NCI-H1105 treated with DMSO at 0.1 percent for 48 hours (cell line): ENCODE measurements at places on chromosomes 3 and 15.

GRCh38 chr3:33467786-33468185 lies 27.6 kb upstream of the UBP1 start:
- DNase-seq: no peak

- no peak for DNase-seq
Measured at GRCh38 chr3:123803521-123803920, 80.6 kb downstream of the MYLK start.

DNA sequence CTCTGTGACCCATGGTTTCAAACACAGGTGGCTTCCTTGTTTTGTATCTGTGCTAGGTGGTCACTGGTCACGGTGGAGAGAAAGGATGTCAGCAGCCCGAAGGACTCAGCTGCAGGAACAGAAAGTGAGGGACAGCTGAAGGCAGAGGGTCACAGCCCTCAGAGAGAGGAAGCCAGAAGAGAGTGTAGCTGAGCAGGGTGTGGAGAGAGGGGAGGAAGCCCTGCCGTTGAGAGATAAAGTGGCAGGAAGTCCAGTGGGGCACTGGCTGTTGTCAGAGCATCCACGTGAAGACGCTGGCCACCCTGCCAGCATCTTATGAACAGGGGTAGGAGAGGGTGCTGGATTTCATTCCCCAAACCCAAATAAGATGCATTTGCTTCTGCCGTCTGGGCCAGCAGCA lies 36.9 kb downstream of the LIMD1 start:
- no peak for DNase-seq

GRCh38 chr15:51199541-51199940 lies 104.8 kb upstream of the TNFAIP8L3 start:
- DNase-seq: no peak

DNA sequence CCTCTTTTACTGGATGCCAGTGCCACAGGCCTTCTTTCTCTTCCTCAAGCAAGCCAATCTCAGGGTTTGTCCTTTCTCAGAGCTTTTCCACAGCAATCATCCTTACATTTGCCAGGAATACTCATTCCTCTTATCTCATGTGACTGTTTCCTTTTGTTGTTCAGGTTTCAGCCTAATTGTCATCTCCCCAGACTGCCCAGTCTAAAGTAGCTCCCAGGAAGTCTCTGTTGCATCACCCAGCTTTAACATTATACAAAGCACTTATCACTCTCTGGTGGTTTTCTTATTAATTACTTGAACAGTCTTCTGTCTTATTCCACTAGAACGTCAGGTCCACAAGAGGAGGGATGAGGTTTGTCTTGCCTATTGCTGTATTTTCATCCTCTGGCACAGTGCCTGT lies 65.8 kb downstream of the CADPS start:
- no peak for DNase-seq

GRCh38 chr15:60396958-60397771 lies 621 bp downstream of the ANXA2 start:
- DNase-seq: no peak

DNA sequence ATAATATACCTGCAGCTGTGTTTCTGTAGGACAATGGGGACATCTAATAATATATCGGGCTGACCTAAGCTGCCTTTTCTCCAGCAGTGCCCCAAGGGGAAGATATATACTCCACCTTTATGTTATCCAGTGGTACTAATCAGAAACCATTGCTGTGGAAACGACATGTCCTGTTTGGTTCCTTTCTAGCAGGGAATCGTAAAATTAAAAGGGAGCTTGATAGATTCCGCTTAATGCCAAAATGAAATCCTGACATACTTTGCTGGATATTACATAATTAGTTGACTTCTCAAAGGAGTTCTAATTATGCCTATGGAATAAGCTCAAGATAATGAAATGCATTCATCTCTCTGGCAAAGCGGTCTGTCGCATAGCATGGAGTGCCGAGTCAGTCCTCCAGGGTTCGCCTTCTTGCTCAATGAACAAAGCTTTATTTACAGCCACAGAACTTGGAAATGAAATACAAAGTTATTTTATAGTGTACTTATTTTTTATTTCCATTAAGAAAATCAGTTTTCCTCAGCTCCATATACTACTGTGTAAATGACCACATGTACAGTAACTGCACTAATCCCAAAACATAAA lies 262.8 kb downstream of the LRTM1 start:
- no peak for DNase-seq

DNA sequence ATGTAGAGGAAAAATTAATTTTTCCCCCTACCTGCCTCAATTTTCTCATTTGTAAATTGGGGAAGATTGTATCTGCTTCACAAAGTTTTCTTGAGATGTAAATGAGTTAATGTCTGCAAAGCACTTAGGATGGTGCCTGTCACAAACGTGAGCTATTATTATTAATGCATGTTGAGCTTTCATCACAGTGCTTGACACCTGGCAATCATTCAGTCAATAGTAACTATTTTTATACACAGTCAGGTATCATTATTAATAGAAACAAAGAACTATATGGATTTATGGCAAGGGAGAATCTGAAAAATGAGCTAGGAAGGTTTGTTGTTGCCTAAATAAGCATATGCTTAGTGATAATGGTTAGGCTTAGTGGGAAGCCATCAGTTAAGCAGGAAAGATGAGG lies 238.2 kb upstream of the GRM7 start:
- DNase-seq: no peak

- DNase-seq: no peak
Measured at GRCh38 chr3:12901623-12902045, 60.3 kb upstream of the RPL32 start.

DNA sequence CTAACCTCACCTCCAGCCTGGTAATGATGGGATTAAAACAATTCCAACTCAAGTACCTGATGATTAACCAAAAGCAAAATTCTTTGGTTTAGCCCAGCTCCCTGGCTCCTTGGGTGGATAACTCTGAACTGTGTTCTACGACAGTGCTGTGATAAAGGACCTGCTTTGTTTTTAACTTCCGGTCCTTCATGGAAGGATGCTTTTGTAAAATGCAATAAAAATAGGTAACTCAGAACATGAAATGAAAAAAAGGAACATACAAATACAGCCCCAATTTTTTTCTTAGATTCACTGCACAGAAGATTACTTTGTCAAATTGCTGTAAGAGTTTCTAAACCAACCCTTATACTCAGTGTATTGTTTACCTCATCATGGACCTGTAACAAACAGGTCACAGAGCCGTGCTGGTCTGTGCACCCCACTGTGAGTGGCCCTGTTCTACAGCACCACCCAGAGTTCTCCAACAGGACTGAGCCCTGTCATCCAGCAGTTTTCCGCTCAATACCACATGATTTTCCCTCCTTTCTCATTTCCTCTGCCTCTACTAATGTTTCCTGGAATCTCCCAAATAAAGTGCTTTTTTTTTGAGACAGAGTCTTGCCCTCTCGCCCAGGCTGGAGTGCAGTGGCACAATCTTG lies 4.9 kb upstream of the PCYT1A start:
- DNase-seq: no peak
